ENCODE measurements at places on chromosomes 6 and 20.

- DNase-seq, result no peak
Measured at GRCh38 chr6:166647896-166648295, 20.8 kb upstream of the RPS6KA2 start.

DNA sequence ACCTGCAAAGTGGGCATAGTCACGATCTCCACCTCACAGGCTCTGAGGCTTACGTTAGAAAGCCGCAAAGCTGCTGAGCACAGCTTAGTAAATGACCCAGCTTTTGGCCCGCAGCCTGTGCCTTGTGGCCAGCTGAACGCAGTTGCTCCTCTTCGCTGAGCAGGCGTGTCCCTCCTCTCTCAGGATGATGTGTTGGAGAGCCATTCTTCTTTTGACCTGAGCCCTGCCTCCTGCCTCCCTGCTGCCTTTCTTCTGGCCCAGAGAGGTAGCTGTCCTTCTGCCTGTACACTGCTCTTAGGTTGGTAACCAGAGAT is 47.6 kb upstream of the MYL9 start:
- no peak for DNase-seq

DNA sequence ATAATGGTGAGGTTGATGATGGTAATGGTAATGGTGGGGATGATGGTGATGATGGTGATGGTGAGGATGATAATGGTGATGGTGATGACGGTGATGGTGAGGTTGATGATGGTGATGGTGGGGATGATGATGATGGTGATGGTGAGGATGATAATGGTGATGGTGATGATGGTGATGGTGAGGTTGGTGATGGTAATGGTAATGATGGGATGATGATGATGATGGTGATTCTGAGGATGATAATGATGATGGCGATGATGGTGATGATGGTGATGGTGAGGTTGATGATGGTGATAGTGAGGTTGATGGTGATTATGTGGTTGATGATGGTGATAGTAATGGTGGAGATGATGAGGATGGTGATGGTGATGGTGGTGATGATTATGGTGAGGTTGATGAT is 9.7 kb downstream of the BPI start:
- no peak for DNase-seq

GRCh38 chr20:5887386-5887785 is 62.9 kb downstream of the TRMT6 start:
- DNase-seq, result no peak

DNA sequence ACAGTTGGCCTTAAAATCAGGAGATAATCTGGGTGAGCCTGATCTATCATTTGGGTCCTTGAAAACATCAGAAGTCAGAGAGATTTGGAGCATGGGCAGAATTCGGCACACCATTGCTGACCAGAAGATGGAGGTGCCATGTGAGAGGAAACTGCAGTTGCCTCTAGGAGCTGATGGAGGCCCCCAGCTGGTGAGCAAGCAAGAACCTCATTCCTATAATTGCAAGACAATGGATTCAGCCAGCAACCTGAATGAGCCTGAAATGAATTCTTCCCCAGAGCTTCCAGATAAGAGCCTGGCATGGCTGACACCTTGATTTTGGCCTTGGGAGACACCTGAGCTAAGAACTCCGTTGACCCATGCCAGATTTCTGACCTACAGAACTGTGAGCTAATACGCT is 76.3 kb upstream of the FYN start:
- no peak for DNase-seq

GRCh38 chr6:57432919-57433684 is 115.7 kb downstream of the PRIM2 start:
- no peak for DNase-seq

GRCh38 chr6:129696843-129697242 is 13.1 kb downstream of the ARHGAP18 start:
- no peak for DNase-seq

DNA sequence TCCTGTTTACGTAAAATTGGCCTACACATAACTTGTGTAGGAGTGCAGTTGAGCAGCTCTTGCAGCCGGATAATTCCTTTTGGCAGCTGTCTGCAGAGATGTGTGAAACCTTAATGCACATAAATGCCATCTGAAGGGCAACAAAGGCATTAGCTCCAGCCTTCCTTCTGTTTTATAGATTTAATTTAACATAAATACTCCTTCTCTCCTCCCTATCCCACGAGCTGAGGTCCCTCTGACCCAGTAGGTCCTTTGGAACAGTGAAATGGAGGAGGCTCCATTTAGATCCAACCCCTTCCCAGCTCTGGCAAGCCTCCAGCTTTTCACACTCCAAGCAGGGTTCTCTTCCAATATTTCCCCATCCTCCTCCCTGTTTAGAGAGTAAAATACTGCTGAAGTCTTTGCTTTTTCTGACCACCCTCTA is 6.5 kb downstream of the PLEKHG1 start:
- no peak for DNase-seq

DNA sequence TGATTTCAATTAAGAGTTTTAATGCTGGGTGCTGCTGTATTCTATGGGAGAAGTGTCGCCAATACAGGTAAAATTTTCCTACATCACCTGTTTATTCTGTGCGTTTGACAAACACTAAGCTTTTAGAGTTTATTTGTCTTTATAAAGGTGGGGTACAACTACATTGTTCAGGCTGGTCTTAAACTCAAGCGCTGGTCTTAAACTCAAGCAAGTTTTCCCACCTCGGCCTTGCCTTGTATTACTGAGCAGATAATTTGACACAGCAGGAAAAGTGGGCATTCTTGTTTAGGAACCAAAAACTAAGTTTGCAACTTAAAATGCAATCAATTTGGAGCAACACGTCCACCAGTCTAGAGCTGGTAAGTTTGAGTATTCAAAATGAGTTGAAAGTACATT is 112.9 kb upstream of the BTN3A2 start:
- DNase-seq, result no peak

DNA sequence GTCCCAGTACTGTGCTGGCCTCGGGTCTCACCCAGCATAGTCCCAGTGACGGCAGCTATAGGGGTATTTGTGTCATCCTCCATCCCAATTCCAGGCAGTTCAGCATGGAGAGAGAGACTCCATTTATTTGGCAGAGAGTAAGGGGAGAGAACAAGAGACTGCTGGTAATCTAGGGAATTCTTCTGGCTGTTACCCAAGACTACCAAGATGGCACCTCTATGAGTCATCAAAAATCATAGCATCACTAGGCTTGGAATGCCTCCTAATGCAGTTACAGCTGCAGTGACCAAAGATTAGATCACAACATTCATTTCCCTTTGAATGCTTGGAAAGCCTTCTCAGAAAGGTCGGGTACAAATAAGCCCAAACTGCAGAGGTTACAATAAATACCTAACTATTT is 660.4 kb upstream of the FLRT3 start:
- no peak for DNase-seq

- DNase-seq, result no peak
Measured at GRCh38 chr6:161169035-161169434, 104.8 kb downstream of the AGPAT4 start.

- DNase-seq, result no peak
Measured at GRCh38 chr6:158780246-158780884, 38.8 kb downstream of the EZR start.

GRCh38 chr6:88596801-88597200 is 366.6 kb downstream of the RNGTT start:
- no peak for DNase-seq

DNA sequence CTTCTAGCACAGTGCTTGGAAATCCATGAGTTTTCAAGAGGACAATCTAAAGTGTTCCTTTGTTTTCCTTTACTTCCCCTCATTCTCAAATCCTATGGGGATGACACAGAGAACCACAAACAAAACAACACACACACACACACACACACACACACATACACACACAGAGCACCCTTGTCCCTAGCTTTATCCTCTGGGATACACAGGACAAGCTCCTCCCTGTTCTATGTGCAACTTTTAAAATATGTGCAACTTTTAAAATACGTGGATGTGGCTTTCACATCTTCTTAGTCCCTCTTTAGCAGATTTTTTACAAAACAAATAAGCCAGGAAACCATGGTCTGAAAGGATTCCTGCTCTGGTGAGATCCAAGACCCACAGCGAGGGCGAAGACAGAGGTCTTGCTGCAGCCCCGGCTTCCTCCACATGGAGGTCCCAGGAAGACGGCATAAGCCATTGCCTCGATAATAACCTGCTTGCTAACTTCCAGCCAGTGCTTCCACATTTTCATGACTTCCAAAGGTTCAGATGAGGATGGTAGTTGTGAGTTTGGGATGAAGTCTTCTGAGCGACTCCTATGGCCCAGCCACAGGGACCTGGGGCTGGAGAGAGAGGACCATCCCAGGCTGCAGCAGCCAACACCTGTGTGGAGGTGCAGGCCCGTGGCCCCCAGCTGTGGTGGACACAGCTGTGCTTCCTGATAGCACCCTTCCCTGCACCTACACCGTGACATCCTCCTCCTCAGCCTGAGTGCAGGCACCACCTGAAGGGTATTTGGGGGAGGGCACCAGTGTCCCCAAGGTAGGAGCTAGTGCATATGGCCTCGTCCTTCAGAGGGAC is 62.8 kb upstream of the CD93 start:
- no peak for DNase-seq

- no peak for DNase-seq
Measured at GRCh38 chr20:40502576-40502975, 186.5 kb downstream of the MAFB start.

GRCh38 chr20:62946918-62947317 is 5.6 kb upstream of the SLC17A9 start:
- DNase-seq, result no peak

DNA sequence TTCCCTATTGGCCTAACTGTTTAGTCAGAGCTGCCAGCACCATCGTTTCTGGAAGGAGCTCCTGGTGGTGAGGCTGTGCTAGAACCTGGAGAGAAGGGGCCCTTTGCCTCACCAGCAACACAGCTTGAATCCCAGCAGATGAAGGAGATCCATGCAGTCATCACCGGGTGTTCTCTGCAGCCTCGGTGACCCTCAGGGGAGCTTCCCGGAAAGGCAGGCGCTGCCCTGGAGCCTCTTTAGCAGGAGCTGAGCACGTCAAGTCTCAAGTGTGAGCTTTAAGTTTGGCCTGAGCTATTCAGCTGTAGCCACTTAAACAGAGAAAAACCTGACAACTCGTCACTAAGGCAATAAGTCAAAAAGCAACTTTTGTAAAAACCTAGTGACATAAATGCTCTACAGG is 181.2 kb upstream of the FOXQ1 start:
- no peak for DNase-seq

- no peak for DNase-seq
Measured at GRCh38 chr20:995170-995569, 6.9 kb downstream of the RSPO4 start.

DNA sequence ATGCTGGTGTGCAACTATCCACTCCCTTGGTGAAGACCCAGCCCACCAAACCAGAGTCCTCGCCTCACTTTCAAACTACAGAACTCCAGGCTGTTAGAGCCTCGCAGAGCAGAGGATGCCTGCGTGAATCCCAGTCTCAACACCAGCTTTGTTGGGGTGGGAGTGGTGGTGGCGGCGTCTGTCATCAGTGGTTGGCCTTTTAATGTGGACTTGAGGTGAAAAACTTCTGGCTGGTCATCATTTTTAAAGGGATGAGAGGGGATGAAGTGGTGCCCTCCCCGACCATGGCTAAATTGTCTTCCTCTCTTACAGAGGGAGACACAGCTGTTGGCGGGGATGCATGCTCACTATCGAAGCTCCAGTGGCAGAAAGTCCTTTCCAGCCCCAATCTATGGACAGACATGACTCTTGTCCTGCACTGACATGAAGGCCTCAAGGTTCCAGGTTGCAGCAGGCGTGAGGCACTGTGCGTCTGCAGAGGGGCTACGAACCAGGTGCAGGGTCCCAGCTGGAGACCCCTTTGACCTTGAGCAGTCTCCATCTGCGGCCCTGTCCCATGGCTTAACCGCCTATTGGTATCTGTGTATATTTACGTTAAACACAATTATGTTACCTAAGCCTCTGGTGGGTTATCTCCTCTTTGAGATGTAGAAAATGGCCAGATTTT is 54.9 kb downstream of the EZR start:
- DNase-seq, result no peak

DNA sequence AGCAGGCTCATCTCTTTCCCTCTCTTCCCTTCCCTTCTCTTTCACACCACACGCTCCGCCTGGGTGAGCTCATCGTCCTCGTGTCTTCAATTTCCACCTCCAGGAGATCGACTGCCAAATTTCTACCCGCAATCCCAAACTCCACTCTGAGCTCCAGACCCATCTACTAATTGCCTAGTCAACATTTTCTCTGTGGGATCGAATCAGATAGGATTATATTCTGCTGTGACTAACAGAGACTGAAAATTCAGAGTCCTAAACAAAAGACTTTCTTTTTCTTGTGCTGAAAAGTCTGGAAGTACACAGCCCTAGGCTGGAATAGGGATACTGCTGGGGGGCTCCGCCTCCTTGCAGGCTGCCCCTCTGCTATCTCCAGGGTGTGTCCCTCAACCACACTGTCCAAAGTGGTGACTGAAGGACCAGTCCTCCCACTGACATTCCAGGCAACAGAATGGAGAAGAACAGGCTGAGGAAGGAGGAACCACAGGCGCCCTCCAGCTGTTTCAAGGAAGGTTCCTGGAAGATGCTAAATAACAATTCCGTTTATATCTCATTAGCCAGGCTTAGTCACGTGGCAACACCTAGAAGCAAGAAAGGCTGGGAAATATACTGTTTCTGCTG is 5.0 kb upstream of the HSPA12B start:
- no peak for DNase-seq

DNA sequence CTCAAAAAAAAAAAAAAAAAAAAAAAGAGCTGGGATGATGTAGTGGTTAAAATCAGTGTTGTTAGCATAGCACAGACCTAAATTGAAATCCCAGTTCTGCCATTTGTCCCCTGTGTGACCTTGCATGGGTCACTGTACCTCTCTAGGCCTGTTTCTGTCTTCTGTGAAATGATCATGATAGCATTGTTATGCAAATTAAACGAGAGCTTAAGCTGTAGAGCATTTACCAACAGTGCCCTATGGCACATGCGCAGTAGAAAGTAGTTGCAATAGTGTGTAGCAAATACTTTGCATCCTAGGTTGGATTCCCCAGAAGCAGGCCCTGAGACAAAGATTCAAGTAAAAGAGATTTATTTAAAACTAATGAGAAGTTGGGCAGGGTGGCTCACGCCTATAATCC is 7.3 kb downstream of the PSORS1C2 start:
- no peak for DNase-seq

- no peak for DNase-seq
Measured at GRCh38 chr6:2155206-2155605, 90.2 kb downstream of the GMDS start.

DNA sequence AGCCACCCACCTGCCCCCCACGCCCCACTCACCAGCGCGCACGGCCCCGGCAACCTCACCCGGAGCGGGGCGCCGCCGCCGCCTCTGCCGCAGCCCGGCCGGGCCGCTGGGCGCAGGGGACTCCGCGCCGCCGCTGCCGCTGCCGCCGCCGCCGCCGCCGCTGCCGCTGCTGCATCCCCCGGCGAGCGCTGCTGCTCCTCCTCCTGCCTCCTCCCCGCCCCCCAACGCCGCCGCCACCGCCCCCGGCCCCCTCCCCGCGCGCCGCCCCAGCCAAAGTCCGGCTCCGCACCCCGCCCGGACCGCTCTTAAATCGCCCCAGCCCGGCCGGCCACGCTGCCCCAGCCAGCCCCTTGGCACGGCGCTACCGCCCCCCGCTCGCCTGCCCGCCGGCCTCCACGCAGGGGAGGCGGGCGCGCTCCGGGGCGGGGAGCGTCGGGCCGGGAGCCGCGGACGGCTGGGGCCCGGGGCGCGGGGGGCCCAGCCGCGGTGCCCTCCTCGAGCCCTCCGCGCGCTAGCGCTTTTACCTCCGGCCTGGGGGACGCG is at the start of gene SULF2:
Gene SULF2, minus strand, starts transcription at position 171 of the 543 bp plus-strand sequence. CDS start 28,118 bp downstream, outside the sequence.
- DNase-seq, result no peak

All from effector CD8-positive, alpha-beta T cell (primary cell).